ENCODE measurements at places on chromosomes 5 and 9. TPM values are rescaled to one million over a fixed set of nuclear protein-coding genes. Genes with fewer than 3 reads are reported as not detected.

Gene FSTL4
- 1.9 TPM for total RNA-seq

Gene ECSCR
- total RNA-seq = 48.8 TPM

DNA sequence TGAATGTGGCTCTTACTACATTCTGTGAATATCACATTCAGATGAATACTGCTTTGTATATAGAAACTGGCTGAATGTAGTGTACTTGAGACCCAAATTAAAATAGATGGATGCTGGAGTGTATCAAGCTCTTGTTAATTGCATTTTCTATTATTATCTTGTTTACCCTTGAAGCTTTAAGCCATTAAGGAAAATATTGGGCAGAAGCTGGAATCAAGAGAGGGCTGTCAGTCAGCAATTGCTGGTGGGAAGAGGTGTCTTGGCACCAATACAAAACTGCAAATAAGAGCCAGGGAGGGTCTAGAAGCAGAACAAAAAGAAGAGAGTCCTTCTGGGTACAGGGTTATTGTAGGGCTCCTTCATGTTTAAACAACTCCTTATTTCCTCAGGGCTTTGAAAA is 38.8 kb downstream of the MUSK start:
- no peak overlapping the region for H3K4me3 ChIP-seq
- no peaks in the 10 kb centered on the region for H3K27me3 ChIP-seq
- H3K36me3 ChIP-seq = no peaks in the 10 kb centered on the region
- H3K4me1 ChIP-seq = no peaks in the 10 kb centered on the region

DNA sequence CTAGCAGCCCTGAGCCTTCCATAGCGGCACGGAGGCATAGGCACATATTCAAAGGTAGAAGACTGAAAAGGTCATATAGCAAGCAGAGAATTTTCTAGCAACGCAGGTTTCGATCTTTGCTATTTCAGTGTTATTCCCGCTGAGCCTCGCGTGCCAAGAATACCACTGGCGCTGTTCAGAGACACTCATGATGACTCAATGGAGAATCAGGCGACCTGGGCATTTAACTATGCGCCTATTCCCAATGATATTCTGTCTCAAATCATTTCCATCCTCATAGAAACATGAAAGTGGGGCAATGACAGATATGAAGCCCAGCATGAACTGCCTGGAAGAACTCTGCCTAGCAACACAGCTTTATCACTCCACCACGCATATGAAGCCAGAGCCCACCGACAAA is 59.9 kb downstream of the EFNA5 start:
- H3K36me3 ChIP-seq = no peaks in the 10 kb centered on the region
- no peaks in the 10 kb centered on the region for H3K4me1 ChIP-seq
- no peak for DNase-seq
- H3K4me3 ChIP-seq = no peak overlapping the region

- H3K27ac ChIP-seq = no peak overlapping the region
- H3K4me3 ChIP-seq = no peak overlapping the region
- peaks cover 6% of the 10 kb centered on the region for H3K4me1 ChIP-seq
- no peaks in the 10 kb centered on the region for H3K36me3 ChIP-seq
- DNase-seq = no peak
Measured at GRCh38 chr9:15139469-15139868, 167.5 kb downstream of the TTC39B start.

DNA sequence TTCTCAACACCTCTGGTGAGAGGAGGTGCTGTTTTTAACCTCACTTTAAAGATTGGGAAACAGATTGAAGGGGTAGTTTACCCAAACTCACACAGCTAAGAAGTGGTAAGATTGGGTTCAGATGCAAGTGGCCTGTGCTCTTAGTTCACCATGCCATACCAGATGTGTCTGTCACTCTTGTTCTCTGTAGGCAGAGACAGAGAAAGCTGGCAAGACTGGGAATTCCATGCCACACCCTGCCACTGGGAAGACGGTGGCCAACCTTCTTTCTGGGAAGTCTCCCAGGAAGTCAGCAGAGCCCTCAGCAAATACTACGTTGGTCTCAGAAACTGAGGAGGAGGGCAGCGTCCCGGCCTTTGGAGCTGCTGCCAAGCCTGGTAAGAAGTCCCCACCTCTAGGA is 11.0 kb downstream of the TCOF1 start:
- no peak overlapping the region for H3K4me3 ChIP-seq
- H3K36me3 ChIP-seq = peaks cover 96% of the 10 kb centered on the region
- no peaks in the 10 kb centered on the region for H3K4me1 ChIP-seq
- no peaks in the 10 kb centered on the region for H3K27me3 ChIP-seq

DNA sequence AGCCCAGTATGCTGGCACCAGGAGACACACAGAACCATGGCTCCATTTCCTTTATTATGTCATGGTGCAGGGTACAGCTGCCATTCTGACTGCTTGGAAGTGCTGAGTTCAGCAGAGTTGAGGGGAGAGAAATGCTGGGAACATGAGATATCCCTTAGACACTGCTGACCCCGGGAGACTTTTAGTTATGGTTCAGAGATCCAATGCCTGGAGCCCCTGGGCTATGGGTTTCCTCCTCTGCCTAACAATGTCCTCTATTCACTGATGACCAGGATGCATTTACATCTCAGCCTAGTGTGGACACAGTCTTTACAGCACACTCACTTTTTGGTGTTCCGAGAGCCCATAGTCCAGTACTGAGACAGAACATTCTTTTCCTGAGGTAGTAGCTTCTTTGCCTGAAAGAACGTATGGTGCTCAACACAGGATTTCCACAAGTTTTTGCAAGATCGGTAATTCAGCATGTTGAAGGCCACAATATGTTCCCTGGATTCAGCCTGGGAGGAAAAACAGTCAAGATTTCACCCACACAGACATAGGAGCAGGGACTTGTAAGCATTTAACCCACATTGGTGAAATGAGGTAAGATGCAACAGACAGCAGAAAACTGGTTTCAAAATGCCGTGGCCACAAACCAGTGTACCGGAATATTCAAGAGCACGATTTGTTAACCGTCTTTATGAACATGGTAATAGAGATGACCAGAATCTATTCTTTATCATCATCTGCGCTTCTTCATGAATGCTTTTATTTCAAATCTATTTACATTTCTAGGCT is 71.3 kb downstream of the PTPN3 start:
- H3K36me3 ChIP-seq = peaks cover 6% of the 10 kb centered on the region
- no peak overlapping the region for H3K27ac ChIP-seq
- H3K27me3 ChIP-seq = no peaks in the 10 kb centered on the region

DNA sequence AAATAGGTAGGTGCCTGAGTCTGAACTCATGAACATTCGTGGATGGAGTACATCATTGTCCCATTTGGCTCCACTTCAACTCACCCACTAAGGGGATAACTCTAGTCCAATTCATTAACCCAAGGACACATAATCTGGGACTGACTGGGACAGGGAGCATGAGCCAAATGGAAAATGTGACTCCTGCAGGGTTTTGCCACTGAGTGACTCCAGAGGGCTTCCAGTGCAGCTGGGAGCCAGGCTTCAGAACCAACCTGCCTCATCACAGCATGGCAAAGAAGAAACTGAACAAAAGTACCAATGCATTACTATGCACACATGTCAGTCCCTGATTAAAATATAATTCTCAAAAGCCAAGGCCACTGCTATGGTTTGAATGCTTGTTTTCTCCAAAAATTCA is 159.7 kb upstream of the SNX2 start:
- no peaks in the 10 kb centered on the region for H3K27me3 ChIP-seq
- no peak overlapping the region for H3K4me3 ChIP-seq
- no peaks in the 10 kb centered on the region for H3K4me1 ChIP-seq
- H3K27ac ChIP-seq = no peak overlapping the region
- DNase-seq = no peak
- no peaks in the 10 kb centered on the region for H3K36me3 ChIP-seq

- no peak overlapping the region for H3K4me3 ChIP-seq
- peaks cover 27% of the 10 kb centered on the region for H3K36me3 ChIP-seq
- H3K27ac ChIP-seq = peak overlapping the region; percentile 77
- DNase-seq = peak; percentile 70
- peaks cover 19% of the 10 kb centered on the region for H3K4me1 ChIP-seq
- no peaks in the 10 kb centered on the region for H3K27me3 ChIP-seq
Measured at GRCh38 chr5:34001241-34001841, 6.5 kb downstream of the AMACR start.

GRCh38 chr5:174397206-174397605 is 327.2 kb upstream of the MSX2 start:
- no peak for DNase-seq
- no peak overlapping the region for H3K4me3 ChIP-seq
- no peaks in the 10 kb centered on the region for H3K4me1 ChIP-seq
- H3K27me3 ChIP-seq = peaks cover 3% of the 10 kb centered on the region
- no peak overlapping the region for H3K27ac ChIP-seq
- H3K36me3 ChIP-seq = no peaks in the 10 kb centered on the region

Data from lower lobe of right lung (tissue), 2 donors.